ENCODE measurements at places on chromosomes 12 and 14.

DNA sequence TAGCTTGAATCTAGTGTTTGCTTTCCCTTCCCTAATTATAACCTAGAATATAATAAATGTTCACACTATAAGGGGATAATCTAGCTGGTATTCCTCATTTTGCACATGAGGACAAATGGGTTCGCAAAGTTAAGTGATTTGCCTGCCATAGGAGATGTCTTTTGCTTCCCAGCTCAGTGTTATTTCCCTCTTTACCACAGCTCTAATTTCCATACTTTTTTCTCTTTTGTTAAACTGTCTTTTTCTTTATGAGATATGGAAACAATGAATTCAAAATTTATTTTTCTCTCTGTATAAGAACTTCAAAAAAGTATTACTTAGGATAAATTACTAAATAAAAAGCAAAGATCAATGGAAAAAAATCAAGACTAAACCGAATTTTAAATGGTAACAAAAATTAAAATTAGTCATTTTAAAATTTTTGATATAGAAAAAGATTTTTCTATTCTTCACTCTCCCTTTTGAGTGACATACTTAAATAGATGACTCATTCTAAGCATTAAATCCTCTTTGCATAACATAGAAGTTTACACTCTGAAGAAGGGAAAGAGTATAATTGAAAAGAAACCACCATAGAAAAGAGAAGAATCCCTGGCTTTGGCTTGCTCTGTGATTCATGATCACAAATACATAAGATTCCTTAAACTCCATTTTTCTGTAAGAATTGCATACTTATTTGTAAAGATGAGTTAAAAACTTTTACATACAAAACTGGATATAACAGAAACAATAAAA lies 97.3 kb downstream of the INSM2 start:
- DNase-seq: no peak

GRCh38 chr12:32542428-32543229 lies 136.5 kb upstream of the DNM1L start:
- no peak for DNase-seq

GRCh38 chr12:15646581-15646980 lies 142.6 kb downstream of the EPS8 start:
- no peak for DNase-seq

DNA sequence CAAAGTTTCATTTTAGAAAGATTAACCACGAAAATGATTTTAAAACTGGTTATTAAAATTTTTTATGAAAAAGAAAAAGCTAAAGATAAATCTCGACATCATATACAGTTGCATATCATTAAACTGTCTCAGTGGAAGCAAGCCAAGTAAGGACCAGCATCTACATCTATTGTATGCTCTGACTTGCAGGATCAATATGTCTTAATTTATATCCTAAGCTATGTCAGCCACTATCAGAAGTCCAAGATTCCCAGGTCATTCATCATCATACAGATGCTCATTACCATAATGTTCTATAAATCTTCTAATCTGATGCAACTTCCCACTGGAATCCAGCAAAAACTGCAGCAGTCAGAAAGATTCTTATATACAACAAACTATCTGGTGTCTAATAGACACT lies 43.5 kb downstream of the CMAS start:
- no peak for DNase-seq

- DNase-seq: no peak
These were observed 3.1 kb upstream of the GLTP start for GRCh38 chr12:109883461-109883860.

GRCh38 chr12:234891-235415 lies 21.0 kb upstream of the SLC6A12 start:
- DNase-seq: no peak

DNA sequence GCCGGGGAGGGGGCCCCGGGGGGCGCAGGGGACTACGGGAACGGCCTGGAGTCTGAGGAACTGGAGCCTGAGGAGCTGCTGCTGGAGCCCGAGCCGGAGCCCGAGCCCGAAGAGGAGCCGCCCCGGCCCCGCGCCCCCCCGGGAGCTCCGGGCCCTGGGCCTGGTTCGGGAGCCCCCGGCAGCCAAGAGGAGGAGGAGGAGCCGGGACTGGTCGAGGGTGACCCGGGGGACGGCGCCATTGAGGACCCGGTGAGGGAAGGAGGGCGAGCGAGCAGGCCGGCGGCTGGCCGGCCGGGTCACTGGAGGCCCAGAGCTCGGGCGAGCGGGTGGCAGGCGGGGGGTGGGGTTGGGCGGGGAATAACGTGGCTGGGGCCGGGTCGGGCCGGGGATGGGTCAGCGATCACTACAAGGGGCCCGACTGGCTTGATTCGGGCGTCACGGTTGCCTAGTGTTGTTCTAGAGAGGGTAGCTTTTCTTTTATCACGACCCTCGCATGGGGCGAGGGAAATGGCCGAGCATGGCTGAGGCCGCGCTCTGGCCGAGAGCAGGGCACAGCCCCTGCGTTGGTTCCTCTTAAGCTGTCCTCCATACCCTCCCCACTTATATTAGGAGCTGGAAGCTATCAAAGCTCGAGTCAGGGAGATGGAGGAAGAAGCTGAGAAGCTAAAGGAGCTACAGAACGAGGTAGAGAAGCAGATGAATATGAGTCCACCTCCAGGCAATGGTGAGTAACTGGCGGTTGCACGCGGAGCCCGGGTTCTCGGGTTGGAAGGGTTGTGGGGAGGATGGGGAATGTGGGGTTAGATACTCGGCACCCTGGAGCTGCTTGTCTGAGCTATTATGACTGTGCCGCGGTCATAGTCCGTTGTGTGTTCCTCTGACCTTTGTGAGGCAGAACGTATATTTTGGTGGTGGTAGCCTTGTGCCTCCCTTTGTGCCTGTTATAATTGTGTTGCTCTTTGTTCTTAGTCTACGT lies 603 bp downstream of the PABPN1 start:
- DNase-seq: peak; percentile 38

DNA sequence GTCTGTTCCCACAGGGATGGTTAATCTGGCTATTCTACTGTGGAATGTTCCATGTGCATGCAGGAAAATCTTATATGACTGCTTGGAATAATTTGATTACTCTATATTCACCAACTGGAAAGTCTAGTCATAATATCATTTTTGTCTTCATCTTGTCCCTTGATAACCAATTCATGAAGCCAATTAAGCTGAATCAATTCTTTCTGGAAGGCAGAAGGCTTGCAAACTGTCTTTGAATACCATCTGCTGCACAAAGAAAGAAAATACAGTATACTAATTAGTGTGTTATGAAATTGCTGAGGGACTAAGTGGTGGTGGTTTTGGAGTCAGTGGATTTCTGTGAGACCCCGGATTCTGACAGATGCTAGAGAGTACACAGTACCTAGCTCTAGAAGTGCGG lies 546.5 kb upstream of the MIS18BP1 start:
- no peak for DNase-seq

DNA sequence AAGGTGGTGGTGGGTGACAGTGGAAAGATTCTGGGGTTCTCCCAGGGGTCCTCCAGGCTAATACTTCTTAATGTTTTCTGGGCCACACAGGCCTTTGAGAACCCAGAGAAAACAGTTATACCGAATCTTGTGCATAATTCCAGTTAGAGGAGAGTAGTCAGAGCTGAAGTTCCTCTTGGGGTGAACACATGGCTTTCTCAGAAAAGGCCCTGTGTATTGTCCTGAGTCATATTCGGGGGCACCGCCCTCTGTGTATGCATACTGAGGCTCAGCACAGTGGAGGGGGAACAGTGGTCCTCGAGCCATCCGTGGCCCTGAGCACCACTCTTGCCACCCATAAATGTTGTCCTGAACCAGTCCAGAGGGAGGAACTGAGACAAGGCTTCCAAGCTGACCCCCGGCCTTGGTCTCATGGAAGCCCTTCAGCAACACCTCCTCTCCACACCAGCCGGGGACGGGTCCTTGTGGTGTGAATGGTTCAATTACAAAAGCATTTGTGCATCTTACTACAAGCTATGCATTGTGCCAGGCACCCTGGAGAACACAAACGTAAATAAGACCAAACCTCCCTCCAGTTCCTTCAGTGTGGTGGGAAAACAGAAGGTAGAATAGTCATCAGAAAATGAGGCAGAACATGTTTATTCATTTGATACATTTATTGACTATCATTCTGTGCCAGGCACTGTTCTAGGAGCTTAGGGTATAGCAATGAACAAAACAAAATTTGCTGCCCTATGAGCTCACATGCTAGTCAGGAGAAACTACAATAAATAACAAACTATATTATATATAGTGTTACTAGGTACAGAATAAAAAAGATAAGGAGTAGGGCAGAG lies 9.9 kb downstream of the DHRS2 start:
- no peak for DNase-seq

- DNase-seq: no peak
These were observed 45.9 kb downstream of the GPR135 start for GRCh38 chr14:59419303-59419702.

Measured in T-cell (primary cell).